ENCODE measurements at places on chromosomes 11 and 22. TPM values are rescaled to one million over a fixed set of nuclear protein-coding genes. Genes with fewer than 3 reads are reported as not detected.

PRODH gene
- not detected for total RNA-seq

DLG2 gene
- 1.0 TPM for total RNA-seq

HARBI1 gene
- total RNA-seq, result 17.2 TPM

DNA sequence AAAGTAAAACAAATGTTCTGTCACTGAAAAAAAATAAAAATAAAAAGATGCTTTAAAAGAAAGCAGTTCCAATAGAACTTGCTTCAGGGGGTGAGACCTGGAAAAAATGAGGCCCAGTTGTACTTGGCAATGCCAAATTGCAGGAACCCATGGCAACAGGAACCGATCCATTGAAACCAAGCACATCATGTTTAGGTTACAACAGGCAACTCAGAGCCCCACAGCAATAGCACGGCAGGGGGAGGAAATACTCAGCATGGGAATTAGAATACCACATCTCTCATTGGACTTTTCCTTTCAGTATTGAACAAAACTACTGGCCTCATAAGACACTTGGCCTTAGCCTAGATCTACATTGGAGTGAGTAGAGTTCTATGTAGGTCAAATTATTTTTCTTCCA is 84.3 kb downstream of the MSANTD4 start:
- DNase-seq, result no peak

GRCh38 chr11:70528794-70529580 is 130.7 kb downstream of the CTTN start:
- no peak for DNase-seq

DNA sequence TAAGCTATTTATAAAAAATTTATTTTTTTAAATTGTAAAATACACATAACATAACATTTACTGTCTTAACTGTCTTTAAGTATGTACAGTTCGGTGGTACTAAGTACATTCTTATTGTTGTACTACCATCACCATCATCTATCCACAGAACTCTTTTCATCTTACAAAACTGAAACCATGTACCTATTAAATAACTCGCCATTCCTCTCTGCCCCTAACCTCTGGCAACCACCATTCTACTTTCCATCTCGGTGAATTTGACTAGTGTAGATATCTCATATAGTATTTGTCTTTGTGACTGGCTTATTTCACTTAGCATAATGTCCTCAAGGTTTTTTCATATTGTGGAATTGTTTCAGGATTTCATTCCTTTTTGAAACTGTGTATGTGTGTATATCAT is 22.6 kb downstream of the USP47 start:
- no peak for DNase-seq

GRCh38 chr11:15967166-15967565 is 389.2 kb downstream of the SOX6 start:
- no peak for DNase-seq

DNA sequence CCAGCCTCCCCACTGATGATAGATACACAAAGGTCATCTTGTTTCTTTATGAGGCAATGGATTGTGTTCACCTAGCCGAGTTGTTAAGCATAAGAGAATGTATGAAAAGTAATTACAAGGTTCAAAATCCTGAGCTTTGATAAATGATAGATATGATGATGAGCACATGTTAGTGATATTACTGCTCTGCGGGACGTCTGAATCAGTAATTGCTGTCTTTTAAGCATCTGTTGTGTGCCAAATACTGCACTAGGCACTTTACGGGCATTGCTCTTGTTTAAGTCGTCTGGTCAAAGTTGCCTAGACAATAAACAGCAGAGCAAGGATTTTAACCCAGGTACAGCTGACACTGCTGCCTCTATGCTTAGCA is 559 bp upstream of the RNF141 start:
- no peak for DNase-seq

DNA sequence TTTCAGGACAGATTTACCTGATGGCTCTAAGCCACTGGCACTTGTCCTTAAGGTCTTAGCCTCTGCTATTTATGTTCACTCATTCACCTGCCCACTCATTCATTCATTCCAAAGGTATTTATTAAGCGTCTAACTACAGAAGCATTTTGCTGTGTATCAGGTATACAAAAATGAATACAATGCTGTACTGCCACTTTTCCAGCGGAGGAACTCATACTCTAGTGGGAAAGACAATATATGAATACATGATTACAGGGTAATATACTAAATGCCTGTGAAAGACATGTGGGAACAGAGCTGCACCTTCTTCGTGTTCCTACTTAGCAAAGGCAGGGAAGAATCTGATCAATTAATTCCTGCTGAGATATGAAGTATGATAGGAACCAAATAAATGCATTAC is 43.7 kb downstream of the CLMP start:
- DNase-seq, result no peak

DNA sequence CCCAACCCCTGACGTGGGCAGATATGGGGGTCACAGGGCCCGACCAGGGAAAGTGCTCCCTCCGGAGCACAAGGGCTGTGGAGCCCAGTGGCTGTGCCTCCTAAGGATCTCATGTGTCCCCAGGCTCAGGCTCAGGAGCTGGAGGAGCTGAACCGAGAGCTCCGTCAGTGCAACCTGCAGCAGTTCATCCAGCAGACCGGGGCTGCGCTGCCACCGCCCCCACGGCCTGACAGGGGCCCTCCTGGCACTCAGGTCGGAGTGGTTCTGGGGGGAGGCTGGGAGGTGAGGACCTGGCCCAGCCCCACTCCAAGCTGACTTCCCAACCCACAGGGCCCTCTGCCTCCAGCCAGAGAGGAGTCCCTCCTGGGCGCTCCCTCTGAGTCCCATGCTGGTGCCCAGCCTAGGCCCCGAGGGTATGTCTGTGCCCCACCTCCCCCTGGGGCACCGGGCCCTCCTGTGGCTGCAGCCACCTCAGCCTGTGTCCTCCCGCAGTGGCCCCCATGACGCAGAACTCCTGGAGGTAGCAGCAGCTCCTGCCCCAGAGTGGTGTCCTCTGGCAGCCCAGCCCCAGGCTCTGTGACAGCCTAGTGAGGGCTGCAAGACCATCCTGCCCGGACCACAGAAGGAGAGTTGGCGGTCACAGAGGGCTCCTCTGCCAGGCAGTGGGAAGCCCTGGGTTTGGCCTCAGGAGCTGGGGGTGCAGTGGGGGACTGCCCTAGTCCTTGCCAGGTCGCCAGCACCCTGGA is 2.5 kb downstream of the RASSF7 start:
- no peak for DNase-seq

DNA sequence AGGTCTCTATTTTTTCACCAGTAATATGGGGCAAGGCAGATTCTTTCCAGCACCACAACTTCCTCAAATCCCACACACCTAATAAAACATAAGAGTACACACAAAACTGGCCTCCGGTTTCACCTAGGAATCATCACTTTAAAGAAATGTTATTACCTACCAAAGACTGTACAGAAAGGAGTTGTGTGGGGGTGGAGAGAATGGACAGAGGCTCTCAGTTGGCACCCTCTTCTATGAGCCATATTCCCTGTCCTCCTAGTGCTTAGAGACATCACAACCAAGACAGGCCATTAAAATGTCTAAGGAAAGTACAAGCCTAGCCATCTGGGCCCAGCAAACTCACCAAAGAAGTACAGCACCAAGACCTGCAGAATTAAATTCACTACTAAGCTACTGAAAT is 56.1 kb downstream of the RBFOX2 start:
- no peak for DNase-seq

GRCh38 chr11:2096919-2097301 is 42.3 kb downstream of the IGF2 start:
- peak; percentile 5 for DNase-seq

- DNase-seq, result peak; percentile 64
These were observed at the start of gene MAPK11 for GRCh38 chr22:50269970-50270665. Gene MAPK11 (minus strand): TSS chr22:50270380. CDS start chr22:50270292, 88 bp downstream.

DNA sequence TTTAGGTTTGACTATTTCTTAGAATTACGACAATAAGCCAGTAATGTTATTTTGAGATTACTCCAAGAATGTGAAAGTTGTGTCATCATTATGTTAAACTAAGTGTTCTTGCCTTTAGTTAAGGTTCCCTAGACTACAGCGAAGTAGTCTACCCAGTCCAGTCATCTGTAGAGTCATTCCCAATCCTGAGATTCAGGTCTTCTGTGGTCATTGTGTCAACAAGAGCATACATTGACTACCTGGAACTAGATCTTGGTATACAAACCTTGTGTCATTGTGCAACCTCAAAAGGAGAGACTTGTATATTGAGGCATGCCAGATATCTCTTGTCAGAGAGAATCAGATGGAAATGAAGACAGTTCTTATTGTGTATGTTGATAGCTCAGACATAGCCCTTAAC is 115.9 kb downstream of the ATM start:
- no peak for DNase-seq

DNA sequence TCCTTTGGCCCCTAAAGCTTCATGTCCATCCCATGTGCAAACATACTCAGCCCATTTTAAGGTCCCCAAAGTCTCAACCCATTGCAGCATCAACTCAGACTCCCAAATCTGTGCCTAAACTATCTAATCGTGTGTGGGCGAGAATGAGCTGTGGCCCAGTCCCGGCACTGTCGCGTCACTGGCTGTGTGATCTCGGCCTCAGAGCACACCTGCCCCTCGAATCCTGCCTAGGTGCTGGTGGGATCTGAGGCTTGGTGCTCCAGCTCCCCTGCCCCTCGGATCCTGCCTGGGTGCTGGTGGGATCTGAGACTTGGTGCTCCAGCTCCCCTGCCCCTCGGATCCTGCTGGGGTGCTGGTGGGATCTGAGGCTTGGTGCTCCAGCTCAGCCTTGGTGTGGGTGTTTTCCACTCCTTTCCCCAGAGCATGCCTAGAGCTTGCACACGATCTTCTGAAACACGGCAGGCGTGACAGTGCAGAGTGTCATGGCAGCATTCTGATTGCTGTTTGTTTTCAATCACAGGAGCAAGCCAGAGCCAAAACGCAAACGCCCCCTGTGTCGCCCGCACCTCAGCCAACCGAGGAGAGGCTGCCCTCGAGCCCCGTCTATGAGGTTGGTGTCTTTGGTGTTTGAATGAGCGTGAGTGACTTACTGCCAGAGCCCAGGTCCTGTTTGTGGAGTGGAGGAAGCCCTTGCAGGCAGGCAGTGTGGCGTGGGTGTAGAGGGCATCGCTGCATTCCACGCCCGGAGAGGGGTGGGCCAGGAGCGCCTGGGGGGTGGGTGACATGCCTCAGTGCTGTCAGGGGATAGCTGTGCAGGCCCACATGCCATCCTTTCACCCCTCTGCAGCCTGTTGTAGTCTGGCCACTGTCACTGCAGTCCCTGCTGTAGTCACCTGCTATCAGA is 32.6 kb downstream of the CTTN start:
- DNase-seq, result no peak
